ENCODE measurements at places on chromosomes 2 and 18.

GRCh38 chr2:138267161-138267901, 234.2 kb upstream of the SPOPL start:
- no peak for DNase-seq

GRCh38 chr2:169354244-169354643, 8.1 kb downstream of the LRP2 start:
- DNase-seq = no peak

GRCh38 chr2:122315306-122315705, 559.9 kb downstream of the TSN start:
- no peak for DNase-seq

DNA sequence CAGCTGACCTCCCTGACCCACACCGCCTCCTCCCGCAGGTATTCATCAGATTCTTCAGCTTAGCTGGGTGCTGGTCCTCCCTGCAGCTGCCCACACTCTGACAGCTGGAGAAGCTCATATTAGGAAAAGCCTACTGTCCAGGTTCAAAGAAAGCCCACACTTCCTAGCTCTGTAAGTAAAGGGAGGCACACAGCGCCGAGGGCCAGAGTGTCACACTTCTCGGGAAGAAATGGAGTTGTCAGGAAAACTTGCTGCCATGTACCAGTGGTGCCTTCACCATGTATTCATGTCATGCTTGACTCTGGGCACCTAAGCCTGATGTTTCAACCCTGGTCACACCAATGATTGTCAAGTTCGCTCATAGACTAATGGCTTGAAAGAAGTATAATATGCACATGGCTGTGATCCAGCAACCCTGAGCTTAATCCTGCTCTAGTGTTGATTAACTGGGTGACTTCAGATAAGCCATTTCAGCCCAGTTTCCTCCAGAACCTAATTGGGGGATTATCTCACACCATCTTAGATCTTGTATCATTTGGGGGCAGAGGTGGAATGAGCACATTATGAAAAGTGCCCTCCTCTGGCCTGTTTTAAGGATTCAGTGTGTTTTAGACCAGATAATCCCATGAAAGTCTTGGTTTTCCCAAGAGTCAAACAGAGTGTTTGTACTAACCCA, 180.3 kb upstream of the PARD3B start:
- no peak for DNase-seq

GRCh38 chr2:223043164-223043941, 8.6 kb upstream of the KCNE4 start:
- DNase-seq = no peak

DNA sequence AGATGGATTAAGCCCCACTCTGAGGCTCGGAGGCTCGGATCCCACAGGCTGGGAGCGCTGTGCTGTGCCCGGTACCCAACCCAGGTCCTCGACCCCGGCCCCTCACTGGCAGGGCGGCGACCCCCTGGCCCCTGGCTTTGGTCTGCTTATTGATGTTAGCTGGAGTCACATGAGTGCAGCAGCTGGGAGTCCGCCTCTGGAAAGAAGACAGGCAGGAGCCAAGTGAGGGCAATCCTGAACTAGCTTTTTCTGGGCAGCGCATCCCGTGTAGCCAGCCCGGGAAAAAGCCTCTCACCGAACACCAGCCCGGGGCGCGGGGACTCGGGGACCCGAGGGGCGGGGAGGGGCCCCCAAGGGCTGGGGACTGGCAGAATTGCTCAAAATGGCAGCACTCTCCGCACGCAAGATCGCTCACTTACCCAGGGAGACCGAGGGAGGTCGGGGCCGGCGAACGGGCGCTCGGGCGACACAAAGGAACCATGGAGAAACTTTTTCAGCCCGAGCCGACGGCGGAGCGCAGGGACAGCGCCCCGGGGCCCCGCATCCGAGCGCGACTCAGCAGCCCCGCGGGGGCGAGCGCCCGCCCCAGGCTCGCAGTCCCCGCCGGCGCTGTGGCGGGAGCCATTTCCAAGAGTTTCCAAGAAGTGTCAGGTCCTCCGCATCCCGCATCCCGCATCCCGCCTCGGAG, 567 bp downstream of the TMEM200C start:
- DNase-seq = no peak

- no peak for DNase-seq
Measured at GRCh38 chr2:221521233-221521845, 50.8 kb downstream of the EPHA4 start.

DNA sequence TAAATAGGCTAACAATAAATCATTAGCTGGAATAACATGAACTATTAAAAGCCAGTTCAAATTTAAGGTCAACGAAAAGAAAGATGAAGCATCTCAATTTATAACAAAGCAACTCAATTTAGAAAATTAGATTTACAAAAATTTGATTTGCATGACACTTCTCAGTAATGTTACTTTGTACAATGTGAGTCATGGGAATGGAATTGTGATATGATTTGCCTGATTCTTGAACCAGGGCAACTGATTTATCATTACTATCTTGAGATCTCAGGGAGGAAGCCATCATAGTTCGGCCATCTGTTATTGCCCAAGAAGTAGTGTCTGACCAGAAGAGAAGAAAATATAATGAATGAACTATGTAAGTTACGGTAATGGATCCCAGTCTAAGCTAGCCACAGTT, 193.1 kb downstream of the RIT2 start:
- no peak for DNase-seq

DNA sequence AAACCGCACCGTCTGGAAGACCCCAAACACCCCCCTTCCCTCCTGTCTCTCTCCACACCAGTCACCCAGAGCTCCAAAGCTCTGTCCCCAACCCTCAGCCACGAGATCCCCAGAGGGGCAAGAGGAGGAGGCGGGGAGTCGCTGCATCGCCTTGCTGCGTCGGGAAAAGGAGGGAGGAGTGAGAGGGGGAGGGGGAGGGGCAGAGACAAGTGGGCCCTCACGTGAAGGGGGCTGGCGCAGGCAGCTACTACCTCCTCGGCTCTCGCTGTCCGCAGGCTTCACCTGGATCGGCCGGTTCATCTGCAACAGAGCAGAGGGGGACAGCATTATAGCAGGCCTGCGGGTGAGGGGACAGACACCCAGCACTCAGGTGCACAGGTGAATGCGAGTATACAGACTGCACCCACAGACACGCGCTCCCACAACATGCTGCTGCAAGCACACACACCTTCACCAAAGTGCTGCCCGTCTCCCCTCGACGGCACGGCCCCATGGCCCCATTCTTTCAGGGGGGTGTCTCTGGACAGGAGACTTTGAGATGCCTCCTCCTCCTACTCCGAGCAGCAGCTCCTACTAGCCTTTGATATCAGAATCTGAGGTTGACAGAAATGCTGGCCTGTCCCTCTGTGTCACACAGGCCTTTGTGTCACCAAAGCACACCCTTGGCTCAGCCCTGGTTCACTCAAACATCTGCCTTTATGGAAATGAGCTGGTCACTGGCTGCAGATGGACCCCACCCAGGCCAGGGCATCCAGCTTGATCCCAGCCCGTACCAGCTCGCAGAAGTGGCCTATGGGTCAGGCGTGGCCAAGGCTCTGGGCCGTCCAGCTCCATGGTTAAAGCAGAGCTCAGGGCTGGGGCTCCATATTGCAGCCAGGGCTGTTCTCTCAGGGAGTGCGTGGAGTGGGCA, 243.8 kb downstream of the CELF4 start:
- DNase-seq = no peak

DNA sequence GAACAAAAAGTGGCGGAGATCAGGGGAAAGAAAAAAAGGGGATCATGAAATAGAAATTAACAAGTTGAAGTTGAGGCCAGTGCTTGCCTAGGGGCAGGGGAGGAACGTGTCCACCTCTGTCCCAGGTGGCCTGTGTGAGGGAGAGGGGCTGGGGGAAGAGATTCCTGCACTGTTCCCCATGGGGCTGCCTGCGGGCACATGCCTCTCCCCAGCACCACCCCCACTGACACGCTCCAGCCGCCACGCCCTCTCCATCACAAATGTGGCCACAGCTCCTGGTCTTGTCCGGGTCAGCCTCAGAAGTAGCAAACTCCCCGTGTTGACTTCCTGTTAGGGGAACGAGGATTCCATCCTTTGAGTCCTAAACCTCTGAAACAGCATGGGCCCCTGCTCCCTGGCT, 161.2 kb downstream of the GLI2 start:
- no peak for DNase-seq

GRCh38 chr2:53913721-53914120, 54.0 kb upstream of the GPR75 start:
- DNase-seq = no peak
